ENCODE measurements at places on chromosomes 3 and 15. TPM values are rescaled to one million over a fixed set of nuclear protein-coding genes. Genes with fewer than 3 reads are reported as not detected.

GRCh38 chr3:195537995-195538394 is 5.1 kb downstream of the PPP1R2 start:
- DNase-seq: no peak

- peak; percentile 46 for DNase-seq
These were observed 98.9 kb upstream of the TBC1D5 start for GRCh38 chr3:17841190-17841828.

DNA sequence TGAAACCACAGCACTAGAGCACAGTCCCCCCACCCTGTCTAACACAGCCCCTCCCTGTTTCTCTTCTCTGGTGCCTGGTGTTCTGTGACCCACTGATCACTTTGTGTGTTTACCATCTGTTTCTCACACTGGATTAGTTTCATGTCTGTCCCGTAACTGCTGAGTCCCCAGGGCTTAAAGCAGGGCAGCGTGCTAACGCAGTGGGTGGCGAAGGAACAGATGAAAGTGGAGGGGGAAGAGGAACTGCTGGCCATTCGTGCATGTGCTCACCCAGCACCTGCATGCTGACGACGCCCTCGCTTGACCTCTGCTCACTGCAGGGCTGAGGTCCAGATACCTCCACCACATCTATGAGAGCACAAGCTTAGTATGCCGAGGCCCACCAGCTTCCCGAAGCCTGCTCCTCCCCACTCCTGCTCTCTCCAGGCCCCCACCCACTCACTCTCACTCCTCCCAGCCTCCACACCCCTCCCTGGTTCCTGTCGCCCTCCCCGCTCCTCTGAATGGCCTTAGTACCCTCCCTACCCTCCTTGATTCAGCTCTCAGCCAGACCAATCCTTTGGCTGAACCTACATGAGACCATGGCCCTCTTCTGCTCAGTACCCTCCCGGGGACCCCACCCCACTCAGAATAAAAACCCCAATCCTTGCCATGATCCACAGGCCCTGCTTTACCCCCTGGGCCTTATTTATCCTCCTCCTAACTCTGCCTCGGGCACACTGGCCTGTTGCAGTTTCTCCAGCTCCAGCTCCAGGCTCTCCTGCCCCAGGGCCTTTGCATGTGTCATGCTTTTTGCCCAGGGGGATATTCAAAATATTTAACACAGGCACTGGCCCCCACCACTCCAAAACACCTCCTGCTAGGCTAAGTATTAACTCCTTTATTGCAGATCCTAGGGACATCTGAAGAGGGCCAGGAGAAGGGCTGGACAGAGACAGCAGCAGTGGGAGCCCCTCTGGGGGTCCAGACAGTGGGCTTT is 15.1 kb upstream of the IQSEC1 start:
- no peak for DNase-seq

GRCh38 chr3:9247941-9248521 is 1.4 kb downstream of the SRGAP3 start:
- no peak for DNase-seq

SLC51A gene
- polyA plus RNA-seq: not detected

DNA sequence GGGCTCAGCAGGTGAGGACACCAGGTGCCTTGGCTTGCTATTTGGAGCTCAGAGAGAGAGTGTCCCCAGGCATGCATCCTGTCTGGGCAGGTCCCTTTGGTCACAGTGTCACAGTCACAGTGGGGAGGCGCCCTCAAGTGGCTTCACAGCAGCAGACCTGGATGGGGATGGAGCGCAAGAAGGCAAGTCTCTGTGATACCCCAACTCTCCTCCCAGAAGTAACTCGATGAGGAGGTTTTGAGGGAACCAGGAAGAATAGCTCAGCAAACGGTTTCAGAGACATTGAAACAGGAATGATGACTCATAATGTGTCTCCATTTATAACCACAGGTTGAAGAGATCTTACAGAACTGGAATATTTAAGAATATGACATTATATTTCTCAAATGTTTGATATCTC is 66.5 kb upstream of the SH3GL3 start:
- peak; percentile 26 for DNase-seq

DNA sequence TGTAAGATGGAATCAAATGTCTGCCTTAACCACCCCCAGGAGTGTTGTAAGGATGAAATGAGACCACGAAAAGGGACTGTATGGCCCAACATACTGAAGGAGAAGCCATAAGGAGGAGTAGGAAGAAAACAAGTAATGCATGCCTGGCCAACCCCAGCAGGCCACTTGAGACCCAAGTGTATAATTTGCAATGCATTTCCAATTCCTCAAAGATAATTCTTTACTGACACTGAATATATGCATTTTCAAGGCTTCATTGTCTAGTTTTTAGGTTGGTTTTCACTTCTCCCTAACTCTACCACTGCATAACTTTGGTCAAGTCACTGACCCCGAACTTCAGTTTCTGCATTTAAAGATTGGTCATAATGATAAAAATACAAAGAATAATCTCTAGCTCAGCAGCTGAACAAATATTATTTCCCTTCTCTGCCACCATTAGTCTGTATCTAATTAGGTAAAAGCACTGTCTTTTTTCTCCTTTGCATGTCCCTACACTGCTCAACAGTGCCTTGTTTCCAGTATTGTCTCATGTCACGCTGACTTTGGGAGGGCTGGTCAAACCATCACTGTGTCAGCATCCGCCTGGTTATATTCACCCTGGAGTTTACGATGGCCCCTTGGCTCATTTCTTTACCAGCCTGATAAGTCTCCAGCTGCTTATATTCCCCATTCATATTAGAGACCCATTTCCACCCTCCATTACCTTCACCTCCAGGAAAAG is 378.6 kb downstream of the NTRK3 start:
- DNase-seq: no peak

DNA sequence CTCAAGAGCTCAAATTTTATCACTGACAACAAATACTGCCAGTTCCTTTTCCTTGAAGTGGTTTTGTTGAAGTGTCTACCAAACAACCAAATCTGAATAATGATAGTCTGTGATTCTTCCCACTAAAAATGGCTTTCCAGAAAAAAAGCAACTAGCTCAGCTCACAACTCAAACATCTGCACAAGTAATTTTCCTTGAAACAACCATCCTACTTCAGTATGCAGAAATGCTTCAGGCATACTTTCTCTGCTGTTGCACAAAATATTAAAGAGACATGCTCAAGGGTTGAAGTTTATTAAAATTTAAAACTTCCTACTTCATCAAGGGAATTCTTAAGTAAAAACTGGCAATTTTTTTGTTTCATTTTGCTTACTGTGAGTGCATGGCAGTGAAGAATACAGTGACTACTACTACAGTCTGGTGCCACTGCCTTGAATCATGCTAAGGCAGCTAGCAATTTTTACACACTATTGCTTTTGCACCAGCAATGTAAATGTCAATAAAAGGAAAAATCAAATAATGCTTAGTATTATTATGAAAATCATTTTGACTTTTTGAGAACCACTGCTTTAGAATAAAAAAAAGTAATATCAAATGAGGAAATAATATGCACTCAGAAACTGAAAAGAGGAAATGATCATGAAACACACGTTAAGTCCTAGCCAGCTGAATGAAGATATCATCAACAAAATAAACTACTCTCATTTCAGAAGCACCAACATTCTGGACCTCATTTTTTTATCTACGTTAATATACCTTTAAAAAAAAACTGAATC is 33.6 kb downstream of the VPS13C start:
- DNase-seq: no peak

DNA sequence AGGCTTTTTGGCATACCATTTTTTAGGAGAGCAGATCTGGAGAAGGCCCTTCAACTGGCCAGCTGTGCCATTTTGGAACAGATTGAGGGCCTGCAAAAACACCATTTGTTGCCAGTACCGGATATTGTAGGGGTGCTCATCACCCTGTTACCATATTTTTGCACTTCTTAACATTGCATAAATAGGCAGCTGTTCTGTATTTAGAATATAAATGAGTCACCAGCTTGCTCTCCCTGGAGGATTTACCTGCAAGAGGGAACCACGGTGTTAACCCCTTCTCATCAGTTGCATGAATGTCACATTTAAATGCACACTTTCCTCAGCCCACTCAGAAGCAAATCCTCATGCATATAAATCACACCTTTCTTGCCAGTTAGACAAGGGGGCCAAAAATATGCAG is 435.6 kb downstream of the ROBO2 start:
- DNase-seq: no peak

AADAC gene
- polyA plus RNA-seq: not detected

DNA sequence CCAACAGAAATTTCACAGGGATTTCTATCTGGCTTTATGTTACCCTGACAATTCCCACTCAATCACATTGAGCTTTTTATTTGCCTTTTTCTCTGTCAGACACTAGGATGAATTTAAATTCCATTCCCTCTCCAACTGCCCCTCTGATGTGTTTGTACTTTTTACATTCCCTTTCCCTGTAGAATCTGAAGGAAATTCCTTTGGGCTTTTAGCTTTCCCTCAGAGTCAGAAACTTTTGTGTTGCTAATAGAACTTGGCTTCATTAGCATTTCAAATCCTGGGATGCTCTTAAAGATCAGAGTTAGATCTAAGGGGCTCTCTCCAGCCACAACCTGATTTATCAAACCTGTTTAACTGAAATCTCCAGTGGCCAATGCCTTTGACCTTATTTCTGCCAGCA is 7.9 kb upstream of the RARB start:
- no peak for DNase-seq

DNA sequence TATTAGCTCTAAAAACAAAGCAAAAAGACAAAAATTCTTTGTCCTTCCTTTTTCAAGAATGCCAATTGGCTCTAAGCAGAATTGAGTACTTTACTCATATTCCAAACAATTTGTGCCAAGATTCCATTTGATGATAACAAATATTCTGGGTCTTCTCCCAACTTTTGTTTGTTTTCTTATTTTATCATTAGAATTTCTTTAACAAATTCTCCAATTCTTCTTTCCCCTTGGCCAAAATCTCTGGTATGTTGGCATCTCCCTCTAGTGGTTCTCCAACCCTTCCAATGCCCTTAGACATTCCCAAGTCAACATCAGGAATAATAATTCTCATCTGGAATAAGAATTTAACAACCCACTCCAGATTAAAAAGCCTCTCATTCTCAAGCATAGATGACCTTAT is 5.3 kb downstream of the CPOX start:
- peak; percentile 29 for DNase-seq

GRCh38 chr15:29207758-29208108 is 61.9 kb downstream of the NSMCE3 start:
- DNase-seq: no peak

LRRK1 gene
- 6.8 TPM for polyA plus RNA-seq

MESP1 gene
- 0.13 TPM for polyA plus RNA-seq

CADM2 gene
- not detected for polyA plus RNA-seq

PLA1A gene
- not detected for polyA plus RNA-seq

DNA sequence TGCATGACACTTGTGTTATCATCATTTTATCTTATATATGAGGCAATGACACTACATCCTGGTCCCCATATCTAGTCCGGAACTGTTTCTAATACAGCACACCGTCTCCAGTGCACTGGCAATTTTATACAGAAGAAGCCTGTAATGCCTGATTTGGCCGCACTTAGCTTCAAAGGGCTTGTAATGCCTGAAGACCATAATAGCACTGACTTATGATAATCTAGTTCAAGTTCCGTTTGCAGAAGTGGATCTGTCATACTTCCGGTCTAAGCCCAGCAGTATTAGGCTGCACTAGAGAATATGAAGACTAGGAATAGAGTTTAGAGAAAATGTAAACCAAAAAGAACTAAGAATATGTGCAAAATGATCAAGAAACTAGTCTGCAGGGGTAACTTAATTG is 1.3 kb downstream of the BNIP2 start:
- peak; percentile 44 for DNase-seq

GRCh38 chr3:12910356-12911099 is 69.2 kb upstream of the RPL32 start:
- no peak for DNase-seq

CLDN1 gene
- polyA plus RNA-seq: 7.3 TPM

- no peak for DNase-seq
These were observed 48.6 kb upstream of the CHRNB4 start for GRCh38 chr15:78689626-78690025.

FGF7 gene
- 27.3 TPM for polyA plus RNA-seq

SLC38A3 gene
- 0.36 TPM for polyA plus RNA-seq

DNA sequence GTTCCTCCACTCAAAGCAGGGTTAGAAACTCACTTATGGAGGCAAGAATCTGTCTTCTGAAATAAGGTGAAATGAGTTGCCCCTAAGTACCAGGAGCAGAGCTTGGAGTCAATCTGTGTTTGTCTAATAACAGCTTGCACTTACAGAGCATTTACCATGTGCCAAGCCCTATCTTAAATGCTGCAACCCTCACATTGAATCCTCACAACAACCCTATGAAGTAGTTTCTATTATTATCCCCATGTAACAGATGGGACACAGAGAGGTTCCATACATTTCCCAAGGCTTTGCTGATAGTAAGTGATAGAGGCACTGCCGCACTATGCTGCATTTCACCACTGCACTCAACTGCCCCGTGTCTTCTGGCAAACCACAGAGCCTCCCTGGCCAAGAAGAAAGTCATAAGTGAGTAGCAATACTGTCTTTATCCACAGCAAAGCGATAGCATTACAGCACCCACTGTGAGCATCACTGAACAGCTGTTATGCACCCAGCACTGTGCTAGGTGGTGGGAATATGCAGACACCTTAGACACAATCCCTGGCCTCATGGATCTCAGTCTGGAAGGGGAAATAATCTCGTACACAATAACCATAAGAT is 141.5 kb downstream of the SSR3 start:
- DNase-seq: no peak

Measured in IMR-90 (cell line).